ENCODE measurements at places on chromosomes 2 and 18.

GRCh38 chr2:236194786-236195185, 26.6 kb upstream of the GBX2 start:
- no peaks in the 10 kb centered on the region for H3K27me3 ChIP-seq
- no peaks in the 10 kb centered on the region for H3K4me1 ChIP-seq
- H3K4me3 ChIP-seq = no peak overlapping the region
- H3K36me3 ChIP-seq = no peaks in the 10 kb centered on the region

DNA sequence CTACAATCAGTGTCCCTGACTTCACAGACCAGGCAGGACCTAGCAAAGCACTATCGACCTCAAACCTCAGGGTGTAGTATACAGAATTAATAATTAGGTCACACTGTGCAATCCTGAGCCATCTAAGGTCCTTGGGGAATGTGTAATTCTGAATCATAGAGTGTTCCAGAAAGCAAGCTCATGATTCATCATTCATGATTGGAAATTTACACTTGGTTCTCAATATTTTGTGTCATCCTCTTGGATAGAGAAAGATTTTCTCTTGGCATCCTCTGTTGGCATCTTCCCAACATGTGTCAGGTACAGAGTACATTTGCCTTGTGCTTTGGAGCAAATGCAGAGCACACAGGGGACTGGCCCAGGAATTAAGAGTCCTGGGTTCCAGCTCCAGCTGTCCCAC, 245.0 kb upstream of the NT5C1B start:
- no peaks in the 10 kb centered on the region for H3K27me3 ChIP-seq
- no peak overlapping the region for H3K4me3 ChIP-seq
- no peak overlapping the region for H3K27ac ChIP-seq

DNA sequence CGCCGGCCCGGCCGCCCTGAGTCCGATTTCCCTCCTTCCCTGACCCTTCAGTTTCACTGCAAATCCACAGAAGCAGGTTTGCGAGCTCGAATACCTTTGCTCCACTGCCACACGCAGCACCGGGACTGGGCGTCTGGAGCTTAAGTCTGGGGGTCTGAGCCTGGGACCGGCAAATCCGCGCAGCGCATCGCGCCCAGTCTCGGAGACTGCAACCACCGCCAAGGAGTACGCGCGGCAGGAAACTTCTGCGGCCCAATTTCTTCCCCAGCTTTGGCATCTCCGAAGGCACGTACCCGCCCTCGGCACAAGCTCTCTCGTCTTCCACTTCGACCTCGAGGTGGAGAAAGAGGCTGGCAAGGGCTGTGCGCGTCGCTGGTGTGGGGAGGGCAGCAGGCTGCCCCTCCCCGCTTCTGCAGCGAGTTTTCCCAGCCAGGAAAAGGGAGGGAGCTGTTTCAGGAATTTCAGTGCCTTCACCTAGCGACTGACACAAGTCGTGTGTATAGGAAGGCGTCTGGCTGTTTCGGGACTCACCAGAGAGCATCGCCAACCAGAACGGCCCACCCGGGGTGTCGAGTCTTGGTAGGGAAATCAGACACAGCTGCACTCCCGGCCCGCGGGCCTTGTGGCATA, 4.6 kb downstream of the SIX2 start:
- H3K4me1 ChIP-seq = peaks cover 41% of the 10 kb centered on the region
- H3K27me3 ChIP-seq = peaks cover 95% of the 10 kb centered on the region
- H3K36me3 ChIP-seq = no peaks in the 10 kb centered on the region
- no peak for DNase-seq

GRCh38 chr18:23916338-23916737, 98.2 kb upstream of the TTC39C start:
- no peaks in the 10 kb centered on the region for H3K36me3 ChIP-seq
- H3K4me3 ChIP-seq = no peak overlapping the region
- no peak for DNase-seq
- peaks cover 3% of the 10 kb centered on the region for H3K27me3 ChIP-seq
- no peaks in the 10 kb centered on the region for H3K4me1 ChIP-seq

GRCh38 chr2:54947136-54947535, 103.1 kb downstream of the RTN4 start:
- H3K4me1 ChIP-seq = peaks cover 17% of the 10 kb centered on the region
- no peaks in the 10 kb centered on the region for H3K36me3 ChIP-seq
- no peak for DNase-seq
- H3K27ac ChIP-seq = no peak overlapping the region
- no peaks in the 10 kb centered on the region for H3K27me3 ChIP-seq
- H3K4me3 ChIP-seq = no peak overlapping the region

GRCh38 chr2:111095434-111095833, 25.3 kb upstream of the BCL2L11 start:
- H3K27ac ChIP-seq = no peak overlapping the region
- H3K4me3 ChIP-seq = no peak overlapping the region
- H3K4me1 ChIP-seq = no peaks in the 10 kb centered on the region
- H3K27me3 ChIP-seq = peaks cover 2% of the 10 kb centered on the region

- peaks cover under 1% of the 10 kb centered on the region for H3K4me1 ChIP-seq
- peaks cover 16% of the 10 kb centered on the region for H3K27me3 ChIP-seq
- no peak for DNase-seq
- no peak overlapping the region for H3K4me3 ChIP-seq
- no peaks in the 10 kb centered on the region for H3K36me3 ChIP-seq
- no peak overlapping the region for H3K27ac ChIP-seq
Observed at GRCh38 chr2:29218550-29219125, 103.4 kb downstream of the CLIP4 start.

- H3K27me3 ChIP-seq = no peaks in the 10 kb centered on the region
- H3K4me1 ChIP-seq = peaks cover 8% of the 10 kb centered on the region
- H3K27ac ChIP-seq = no peak overlapping the region
- H3K4me3 ChIP-seq = no peak overlapping the region
Observed at GRCh38 chr2:215657844-215658243, 222.0 kb upstream of the FN1 start.
